BJ (cell line): ENCODE measurements at places on chromosomes 6 and 20.

GRCh38 chr6:147132889-147133288 lies 71.3 kb upstream of the STXBP5 start:
- DNase-seq = no peak

DNA sequence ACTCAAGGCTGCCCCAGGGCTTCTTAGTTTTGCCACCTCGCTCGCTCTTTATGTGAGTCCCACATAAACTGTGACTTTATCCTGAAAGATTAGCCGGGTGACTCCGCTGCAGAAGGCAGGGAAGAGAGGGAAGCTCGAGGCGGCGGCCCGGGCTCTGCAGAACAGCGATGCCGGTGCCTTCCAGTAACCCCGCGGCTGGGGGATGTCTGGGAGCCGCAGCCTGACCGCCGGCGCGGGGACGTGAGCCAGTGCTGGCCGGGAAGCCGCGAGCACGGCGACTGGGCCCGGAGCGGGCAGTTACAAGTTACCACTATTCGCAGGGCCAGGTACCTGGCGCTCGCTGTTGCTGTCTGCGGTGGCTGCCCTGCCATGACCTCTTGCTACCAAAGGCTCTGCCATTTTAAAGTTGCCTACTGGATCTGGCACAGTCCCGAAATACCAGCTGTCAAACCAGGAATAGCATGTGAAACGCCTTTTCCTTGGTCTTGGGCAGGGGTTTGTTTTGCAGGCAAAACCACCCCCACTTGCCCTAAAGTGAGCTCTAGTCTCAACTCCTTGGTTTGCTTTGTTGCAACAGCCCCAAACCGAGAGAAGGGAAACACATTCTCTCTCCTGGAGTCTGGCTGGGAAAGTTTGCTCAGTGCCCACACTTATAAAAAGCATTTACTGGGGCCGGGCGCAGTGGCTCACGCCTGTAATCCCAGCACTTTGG lies 124.0 kb upstream of the SLC2A12 start:
- no peak for DNase-seq

DNA sequence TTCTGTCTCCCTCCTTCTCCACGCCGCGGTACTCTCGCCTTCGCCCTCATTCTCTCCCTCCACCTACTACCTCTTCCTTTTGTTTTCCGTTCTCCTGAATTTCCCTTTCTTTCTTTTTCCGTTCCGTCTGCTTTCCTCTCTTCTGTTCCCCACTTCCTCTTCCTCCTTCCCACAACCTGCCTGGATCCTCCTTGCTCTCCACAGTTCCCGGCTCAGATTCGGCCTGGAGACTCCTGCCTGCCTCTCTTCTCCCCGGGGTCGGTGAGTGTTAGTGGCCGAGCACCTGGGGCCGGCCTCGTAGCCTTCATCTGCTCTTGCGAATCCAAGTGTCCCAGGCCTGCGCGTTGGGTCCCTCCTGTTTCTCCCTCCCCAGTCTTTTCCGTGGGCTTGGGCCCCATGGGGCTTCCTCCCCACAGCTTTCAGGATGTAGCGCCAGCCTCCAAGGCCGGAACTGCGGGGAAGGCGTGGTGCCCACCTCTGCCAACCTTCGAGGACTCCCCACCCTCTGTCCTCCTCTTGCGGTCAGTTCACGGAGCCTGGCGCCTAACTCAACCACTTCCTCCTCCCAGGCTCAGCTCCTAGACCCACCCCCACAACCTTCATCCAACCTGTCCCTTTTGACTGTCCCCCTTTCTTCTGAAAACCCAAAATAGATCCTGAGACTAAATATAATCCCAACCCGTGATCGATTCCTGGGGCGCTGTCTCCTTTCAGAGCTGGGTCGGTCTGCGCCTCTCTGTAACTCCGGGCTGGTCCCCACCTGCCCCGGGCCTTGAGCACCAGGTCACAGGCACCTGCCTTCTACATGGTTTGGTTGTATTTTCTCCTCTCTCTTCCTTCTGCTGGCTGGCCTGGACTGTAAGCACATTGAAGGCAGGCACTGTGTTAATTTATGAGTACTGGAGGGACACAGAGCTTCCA lies 6.8 kb downstream of the NRN1 start:
- no peak for DNase-seq

GRCh38 chr20:11047559-11047958 lies 373.8 kb upstream of the JAG1 start:
- DNase-seq = no peak

DNA sequence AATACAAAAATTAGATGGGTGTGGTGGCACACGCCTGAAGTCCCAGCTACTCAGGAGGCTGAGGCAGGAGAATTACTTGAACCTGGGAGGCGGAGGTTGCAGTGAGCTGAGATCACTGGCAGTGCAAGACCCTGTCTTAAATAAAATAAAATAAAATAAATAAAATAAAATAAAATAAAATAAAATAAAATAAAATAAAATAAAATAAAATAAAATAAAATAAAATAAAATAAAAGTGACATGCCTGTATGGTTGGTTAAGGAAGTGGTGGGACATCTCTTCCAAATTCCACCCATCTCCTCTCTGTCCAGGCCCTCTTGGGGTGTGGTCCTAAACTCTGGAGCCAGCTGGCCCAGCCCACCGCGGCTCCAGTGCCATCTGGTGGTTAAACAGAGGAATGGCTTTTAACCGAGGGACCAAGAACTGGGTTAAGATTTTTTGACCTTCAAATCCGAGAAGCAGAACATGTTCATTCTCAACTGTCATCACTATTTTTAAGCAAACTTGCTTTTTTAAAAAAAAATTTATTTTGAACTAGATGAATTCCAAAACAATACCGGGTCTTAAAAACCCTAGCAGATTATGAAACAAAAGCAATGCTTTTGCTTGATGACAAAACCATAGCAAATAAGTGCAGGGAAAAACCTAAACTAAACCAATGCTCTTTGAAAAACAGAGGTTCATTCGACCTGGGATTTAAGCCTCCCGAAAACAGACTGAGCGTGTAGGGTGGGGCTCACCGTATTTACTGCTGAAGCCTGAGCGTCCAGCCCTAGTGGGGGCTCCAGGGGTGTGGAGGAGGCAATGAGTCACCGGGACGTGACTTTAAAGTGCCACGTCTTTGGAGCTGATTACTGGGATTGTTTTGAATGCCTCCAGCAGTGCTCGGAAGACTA lies 68.8 kb downstream of the CDC5L start:
- DNase-seq = no peak

GRCh38 chr6:108665495-108666196 lies 104.9 kb downstream of the FOXO3 start:
- no peak for DNase-seq

GRCh38 chr20:640674-641515 lies 12.1 kb downstream of the SRXN1 start:
- no peak for DNase-seq

DNA sequence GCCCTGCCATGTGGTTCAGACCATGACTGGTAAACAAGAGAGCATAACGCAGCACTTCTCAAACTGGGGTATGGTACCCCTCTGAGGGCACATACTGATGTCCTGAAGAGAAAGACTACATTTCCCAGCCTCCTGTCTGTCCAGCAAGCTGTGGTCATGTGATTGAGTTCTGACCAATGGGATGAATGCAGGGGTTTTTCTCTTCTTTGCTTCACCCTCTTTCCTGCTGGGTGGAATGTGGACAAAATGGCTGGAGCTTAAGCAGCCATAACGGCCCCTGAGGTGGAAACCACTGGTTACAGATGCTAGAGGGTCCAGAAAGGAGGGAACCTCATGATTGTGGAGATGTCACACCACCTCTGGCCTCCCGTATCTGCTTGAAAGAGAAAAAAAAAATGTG lies 19.4 kb upstream of the KCNB1 start:
- no peak for DNase-seq

- no peak for DNase-seq
Measured at GRCh38 chr6:30171677-30172471, 8.5 kb downstream of the TRIM15 start.

DNA sequence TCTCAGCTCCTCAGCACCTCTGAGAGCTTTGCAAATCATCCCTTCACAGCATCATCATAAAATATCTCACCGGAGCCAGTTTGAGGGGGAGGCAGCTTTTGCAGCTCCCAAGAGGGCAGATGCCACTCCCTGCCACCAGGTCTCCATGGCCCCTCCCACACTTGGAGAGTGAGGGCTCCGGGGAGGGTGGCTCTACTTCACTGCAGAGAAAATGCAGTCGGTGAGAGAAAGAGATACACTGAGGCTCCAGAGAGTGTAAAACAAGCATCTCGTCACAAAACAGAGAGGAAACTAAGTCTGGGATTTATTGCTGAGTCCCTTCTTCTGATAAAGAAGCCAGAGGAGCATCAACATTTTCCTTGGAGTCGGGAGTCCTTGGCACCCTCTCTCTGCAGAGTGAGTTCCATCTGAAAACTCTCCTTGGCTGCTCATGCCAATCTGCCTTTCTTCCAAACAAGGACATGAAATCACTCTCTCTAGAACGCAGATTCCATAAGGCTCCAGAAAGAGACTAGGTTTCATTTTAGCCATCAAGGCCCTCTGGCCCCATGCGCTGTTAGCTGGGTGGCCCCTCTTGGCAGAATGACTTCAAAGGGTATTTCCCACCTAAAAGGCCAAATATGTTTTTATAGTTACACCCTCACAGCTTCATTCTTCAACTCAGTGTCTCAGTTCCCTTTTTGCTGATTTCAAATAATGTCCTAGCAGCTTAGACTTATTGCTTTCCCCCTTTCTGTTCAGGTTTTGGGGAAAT lies 70.6 kb upstream of the F13A1 start:
- DNase-seq = no peak

GRCh38 chr6:89200706-89201215 lies 16.4 kb downstream of the GABRR1 start:
- DNase-seq = no peak

- DNase-seq = no peak
Measured at GRCh38 chr20:21614980-21615379, 90.5 kb upstream of the PAX1 start.

DNA sequence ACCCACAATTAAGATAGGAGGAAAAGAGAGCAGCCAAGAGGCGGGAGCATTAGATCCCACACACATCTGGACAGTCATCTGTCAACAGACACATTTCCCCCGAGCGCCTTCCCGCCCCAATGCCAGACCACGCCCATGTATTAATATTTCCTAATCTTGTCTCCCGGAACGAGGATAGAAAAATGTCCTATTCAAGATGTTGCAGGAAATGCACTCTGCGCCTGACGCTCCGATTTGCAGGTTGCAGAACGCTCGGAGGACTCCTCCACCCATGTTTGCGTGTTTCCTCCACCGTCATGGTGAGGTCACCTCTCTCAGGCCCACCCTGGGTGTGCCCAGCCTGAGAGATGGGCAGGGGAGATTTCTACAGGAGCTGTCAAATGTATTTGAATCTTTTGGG lies 215.2 kb downstream of the TAF4 start:
- no peak for DNase-seq
